Fibroblast of skin of left quadriceps (primary cell): ENCODE measurements at places on chromosomes 6 and 20.

- DNase-seq = no peak
Observed at GRCh38 chr6:99613705-99614429, 7.2 kb downstream of the PRDM13 start.

DNA sequence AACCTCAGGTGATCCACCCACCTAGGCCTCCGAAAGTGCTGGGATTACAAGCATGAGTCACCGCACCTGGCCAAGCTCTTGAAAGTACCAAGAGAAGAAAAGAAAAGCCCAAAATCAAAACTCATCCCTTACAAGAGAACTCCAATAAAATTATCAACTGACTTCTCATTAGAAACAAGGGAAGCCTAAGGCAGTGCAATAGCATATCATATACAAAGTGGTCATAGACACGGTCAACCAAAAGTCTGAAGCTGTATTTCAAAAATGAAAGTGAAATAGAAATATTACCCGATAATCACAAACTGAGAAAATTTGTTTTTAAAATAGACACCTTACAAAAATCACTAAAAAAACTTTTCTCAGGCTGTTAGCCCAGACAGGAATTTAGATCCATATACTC is 1321.1 kb upstream of the GJE1 start:
- no peak for DNase-seq

DNA sequence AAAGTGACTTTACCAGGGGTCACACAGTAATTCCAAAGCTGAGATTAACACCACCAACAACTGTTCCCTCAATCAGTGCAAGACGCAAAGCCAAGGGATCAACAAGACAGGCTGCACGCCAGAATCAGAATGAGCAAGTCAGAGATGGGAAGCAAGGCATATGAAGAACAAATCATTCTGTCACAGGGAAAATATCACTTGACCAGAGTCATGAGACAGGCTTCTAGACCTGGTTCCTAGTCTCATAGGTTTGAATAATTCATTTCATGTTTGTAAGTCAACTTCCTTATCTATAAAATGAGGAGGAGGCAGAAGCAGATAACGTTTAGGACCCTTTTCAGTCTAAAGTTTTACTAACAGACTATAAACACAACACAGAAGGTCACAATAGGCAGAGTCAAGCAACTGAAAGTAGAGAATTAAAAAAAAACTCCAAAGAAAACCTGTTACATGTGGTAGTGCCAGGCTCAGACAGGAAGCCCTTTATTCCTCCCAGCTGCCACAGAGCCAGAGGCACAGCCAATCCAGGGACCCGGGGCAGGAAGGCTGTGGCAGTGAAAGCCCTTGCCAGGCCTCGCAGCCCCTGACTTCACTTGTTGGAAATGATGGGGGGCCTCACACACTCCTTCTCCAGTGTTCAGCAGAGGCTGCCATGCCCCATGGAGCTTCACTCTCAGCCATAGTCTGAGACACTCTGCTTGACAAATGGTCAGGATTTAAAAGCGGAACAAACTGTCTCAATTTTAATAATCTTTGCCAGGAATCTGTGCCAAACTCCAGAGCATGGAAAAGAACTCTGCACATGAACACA is 29.2 kb upstream of the DST start:
- DNase-seq = no peak

- DNase-seq = no peak
Observed at GRCh38 chr6:119612176-119612891, 262.8 kb upstream of the MAN1A1 start.

GRCh38 chr6:62324834-62325233 is 38.8 kb upstream of the KHDRBS2 start:
- DNase-seq = no peak

DNA sequence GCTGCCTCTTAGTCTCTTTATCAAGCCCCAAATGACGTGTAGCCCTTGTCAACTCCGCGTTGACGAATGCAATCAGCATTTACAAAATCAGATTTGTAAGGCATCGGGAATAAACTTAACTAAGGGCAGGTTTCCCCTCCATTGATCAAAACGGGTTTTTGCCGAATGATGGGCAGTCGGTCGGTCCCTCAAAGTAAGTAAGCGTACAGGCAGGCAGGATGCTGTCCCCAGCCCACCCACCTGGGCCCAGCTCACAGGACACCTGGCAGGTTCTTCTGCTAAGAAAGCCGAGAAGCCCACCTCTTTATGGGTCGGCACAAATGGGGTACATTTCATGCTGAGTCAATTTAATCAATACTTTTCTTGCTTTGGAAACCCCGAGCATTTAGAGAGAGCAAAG is 22.0 kb upstream of the MAFB start:
- DNase-seq = no peak

DNA sequence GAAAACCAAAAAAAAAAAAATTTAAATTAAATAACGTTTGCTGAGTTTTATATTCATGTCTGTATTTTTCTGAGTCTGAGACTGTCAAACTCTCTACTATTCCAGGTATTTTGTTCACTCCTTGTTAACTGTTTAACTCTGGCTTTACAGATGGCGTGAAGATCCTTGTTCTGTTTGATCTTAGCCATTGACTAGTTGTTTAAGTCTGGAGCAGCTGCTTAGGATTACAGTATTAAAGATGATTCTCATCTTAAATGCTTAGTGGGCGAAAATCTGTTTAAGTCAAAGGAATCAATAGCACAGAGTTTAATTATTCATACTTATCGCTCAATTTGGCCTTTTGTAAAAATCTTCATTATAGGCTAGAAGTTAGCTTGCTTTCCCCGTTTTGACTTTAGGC is 2.4 kb downstream of the PHACTR2 start:
- DNase-seq = no peak

GRCh38 chr6:47743744-47744143 is 38.1 kb upstream of the OPN5 start:
- DNase-seq = peak; percentile 7
